ENCODE measurements at places on chromosomes 2 and 18.

DNA sequence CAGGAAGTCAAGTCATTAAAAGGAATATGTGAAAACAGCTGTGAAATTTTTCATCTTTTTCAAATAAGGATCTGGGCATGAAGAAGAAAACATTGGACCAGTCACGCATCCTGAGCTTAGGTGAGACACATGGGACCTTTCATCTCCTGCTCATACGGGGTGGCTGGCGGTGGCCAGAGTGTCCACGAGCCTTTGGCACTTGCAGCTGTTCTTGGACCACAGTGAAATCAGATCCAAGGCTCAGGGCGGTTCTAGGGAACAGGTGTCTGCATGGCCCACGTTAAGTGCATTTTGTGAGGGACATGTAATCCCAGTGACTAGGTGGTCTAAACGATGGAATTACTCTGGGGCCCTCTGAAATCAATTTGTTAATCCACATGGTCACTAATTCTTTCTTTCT, 212.7 kb upstream of the COPS8 start:
- no peak for DNase-seq

- no peak for DNase-seq
Measured at GRCh38 chr2:120037995-120038541, 25.2 kb downstream of the EPB41L5 start.

GRCh38 chr18:78517328-78517727, 462.3 kb upstream of the SALL3 start:
- DNase-seq = no peak

DNA sequence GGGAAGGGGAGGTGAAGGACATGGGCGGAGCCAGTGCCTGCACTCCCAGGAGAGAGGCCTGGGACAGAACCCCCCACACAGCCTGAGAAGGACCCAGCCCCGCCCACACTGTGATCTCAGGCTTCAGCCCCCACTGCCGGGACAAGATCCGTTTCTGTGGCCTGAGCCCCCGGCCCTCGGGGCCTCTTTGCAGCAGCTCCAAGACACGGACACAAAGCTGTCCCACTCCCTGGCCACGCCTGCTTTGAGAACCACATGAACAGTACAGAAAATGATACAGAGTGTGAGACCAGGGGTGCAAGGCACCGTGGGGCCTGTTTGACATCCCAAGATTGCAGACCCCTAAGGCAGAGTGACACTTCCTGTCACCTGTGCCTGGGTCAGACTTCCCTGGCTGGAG, 74.5 kb downstream of the TWIST2 start:
- peak; percentile 71 for DNase-seq

DNA sequence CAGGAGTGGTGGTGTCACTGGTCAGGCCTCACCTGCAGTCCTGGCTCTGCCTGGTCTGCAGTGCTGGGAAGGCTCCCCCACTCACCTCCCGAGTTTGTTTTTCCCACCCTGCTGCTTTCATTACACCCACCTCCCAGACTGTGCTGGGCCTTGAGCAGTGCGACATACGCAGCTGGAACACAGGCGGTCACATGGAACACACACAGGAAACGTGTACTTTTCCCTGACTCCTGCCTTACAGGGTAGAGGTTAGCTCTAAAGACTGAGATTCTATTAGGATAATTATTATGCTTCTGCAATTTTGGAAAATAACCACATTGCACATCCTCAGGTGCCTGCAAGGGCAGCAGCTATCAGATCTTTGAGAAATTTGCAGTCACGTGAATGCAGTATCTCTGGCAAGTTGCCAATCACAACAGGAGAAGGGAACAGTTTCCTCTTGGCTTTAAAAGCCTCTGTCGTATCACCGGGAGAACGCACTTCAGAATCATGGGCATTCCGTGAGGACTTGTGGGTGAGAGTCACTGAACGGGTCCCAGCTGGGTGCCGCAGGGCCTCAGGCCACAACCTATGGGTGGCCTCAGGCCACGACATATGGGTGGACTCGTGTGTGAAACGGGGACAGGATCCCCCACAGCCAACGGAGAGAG, 136.5 kb downstream of the ZNF236 start:
- DNase-seq = no peak

GRCh38 chr18:56921896-56922480, 224.9 kb upstream of the BOD1L2 start:
- DNase-seq = no peak

DNA sequence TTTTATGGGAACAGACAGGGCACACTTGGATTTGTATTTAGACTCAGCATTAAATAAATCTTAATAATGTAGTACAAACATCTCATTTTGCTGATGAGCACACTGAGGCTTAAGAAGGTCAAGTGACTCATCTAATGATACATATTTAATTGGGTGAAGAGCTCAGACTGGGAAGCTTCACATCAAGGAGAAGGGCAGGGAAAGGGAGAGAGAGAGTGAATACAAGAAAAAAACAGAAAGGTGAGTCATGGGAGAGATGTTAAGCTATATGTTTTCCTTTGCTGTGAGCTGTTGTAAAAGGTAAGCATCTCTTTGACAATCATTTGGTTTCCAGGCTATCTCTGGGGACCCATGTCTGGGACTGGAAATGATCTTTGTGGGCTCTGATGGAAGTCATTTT, 277.8 kb downstream of the SETBP1 start:
- DNase-seq = no peak

DNA sequence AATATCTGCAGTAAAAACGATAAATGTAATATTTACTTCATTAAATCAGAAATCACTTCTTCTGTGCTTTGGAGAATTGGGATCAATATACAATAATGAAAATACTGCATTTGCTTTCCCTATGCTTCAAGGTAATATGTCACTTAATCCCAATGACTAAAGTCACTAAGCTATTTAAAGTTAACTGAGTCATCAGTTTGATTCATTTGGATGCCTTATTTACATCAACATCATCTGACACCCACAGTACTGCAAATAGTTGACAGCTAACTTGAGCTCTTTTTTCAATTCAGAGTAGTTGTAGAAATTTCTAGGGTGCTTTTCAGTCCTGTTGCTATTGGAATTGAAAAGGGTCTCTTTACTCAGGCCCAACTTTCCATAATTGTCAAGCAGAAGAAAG, 776.9 kb upstream of the FSHR start:
- DNase-seq = no peak

DNA sequence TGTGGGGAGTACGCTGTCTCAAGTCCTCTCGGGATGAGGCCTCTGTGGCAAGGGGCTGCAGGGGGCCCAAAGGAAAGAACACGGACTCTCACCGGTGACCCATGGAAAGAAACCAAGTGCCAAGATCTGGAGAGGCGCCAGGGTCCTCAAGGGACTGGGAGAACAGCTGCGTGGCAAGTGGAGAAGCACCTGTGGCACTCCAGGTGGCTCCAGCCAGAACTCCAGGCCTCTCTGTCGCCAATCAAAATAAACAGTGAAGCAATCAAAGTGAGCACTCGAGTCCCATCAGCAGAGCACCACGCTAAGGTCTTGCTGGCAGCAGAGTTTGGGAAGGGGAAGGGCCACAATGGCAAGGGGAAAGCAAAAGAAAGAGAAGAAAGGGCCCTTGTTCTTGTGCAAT, 54.7 kb downstream of the BCL2 start:
- no peak for DNase-seq

DNA sequence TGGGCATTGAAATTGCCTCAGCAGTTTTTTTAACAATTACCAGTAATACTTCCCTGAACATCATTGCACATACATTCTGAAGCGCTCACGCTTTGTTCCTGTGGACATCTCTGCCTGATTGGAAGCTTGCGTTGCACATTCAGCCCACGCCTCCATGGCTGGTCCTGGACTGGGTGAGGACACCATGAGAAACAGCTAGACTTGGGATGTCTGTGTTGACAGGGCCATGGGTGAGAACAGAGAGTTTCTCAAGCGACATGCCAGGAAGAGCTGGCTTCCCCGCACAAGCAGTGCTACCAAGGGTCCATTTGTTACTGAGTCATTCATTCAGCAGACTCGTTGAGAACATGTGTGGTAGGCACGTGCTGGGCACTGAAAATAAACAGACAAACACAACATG, 166.3 kb downstream of the GBX2 start:
- DNase-seq = no peak

GRCh38 chr18:62621546-62621945, 93.8 kb upstream of the PHLPP1 start:
- DNase-seq = no peak

DNA sequence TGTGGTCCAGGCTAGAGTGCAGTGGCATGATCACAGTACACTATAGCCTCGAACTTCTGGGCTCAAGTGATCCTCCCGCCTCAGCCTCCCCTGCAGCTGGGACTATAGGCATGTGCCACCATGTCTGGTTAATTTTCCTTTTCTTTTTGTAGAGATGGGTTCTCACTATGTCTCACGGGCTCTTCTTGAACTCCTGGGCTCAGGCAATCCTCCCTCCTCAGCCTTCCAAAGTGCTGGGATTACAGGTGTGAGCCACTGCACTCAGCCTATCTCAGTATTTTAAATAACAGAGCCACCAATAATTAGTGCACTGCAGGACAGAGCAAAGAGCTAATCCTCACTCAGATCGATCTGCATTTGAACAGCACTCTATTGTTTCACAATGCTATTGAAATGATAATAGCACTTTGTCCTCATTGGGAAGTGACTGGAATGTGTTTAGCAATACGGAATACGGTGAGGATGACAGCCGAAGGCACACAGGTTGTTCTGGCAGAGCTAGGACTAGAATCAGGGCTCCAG, 335.9 kb downstream of the DLGAP1 start:
- DNase-seq = no peak

- DNase-seq = no peak
Measured at GRCh38 chr2:145036421-145037011, 516.6 kb upstream of the ZEB2 start.

DNA sequence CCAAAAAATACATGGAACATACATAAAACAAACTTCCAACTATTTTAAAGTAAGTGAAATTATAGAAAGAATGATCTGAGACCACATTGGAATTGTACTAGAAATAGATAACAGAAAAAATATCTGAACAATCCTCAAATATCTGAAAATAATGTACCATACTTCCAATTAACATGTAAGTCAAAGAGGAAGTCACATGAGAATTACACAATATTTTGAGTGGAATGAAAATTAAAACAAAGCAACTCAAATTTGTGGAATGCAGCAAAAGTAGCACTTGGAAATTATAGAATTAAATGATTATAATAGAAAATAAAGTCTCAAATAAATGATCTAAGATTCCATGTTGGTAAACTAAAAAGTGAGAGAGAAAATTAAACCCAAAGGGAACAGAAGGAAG, 38.3 kb upstream of the CTIF start:
- DNase-seq = no peak

- DNase-seq = no peak
Measured at GRCh38 chr2:119327431-119327830, 39.2 kb downstream of the C2orf76 start.

- no peak for DNase-seq
Measured at GRCh38 chr2:58571181-58571852, 330.2 kb upstream of the FANCL start.

DNA sequence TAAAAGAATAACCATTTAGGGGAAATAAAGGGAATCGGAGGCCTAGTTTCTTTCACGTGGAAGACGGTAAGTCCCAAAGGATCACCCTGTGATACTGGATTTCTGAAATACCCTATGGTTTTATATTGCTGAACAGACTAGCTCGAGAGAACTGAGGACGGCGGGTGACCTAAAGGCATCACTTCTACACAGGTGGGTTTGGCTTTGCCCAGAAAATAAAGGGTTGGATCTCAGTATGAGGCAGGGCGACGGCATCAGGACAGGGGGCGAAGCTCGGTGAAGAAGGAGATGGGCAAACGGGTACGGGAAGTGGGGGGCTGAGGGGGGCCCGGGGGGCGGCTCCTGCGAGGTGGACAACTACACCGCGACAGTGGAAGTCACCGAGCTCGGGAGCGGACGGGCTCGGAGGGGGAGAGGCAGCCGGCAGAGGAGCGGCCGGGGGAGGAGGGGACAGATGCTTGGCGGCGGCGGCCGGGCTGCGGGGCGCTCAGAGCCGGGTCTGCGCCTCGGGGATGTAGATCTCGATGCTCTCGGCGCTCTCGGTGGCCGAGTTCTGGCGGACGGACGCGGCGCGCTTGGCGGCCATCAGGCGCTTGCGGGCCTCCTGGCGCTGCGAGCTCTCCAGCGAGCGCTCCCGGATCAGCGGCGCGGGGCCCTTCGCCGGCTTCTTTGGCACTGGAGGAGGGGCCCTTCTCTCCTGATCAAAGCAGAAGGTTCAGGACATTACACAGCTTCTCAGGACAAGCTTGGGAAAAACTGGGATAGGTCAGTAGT, 48.9 kb downstream of the TGIF1 start:
- DNase-seq = no peak

DNA sequence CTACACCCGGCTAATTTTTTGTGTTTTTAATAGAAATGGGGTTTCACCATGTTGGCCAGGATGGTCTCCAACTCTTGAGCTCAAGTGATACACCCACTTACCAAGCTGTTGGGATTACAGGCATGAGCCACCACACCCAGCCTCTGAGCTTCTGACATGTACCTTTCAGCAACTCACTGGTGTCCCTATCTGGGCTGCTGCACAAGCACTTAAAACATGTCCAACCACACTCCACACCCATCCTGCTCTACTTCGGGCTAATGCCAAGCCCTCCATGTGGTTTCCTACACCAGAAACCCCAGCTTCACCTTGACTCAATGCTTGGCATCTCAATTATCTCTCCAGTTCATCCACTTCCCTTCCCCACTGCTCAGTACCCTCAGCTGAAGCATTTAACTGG, 22.4 kb upstream of the ARMC9 start:
- no peak for DNase-seq

GRCh38 chr2:118291251-118291880, 203.1 kb downstream of the INSIG2 start:
- DNase-seq = no peak

DNA sequence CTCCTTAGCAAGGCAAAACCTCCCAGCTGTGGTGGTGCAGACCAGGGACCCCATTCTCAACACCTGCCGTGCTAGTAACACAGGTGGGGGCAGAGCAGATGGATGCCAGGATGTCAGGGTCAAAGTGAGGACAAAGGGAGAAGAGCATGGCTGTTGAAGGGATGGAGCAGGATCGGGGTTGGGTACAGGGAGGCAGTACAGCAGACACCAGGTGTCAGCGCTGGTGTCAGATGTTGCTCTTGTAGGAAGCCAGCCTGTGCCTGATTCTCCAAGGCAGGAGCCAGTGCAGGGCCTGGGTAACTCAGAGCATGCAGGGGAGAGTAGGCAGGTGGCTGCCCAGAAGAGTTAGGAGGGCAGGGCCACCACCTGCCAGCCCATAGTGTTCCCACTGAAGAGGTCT, 222.1 kb upstream of the SPRED2 start:
- no peak for DNase-seq

DNA sequence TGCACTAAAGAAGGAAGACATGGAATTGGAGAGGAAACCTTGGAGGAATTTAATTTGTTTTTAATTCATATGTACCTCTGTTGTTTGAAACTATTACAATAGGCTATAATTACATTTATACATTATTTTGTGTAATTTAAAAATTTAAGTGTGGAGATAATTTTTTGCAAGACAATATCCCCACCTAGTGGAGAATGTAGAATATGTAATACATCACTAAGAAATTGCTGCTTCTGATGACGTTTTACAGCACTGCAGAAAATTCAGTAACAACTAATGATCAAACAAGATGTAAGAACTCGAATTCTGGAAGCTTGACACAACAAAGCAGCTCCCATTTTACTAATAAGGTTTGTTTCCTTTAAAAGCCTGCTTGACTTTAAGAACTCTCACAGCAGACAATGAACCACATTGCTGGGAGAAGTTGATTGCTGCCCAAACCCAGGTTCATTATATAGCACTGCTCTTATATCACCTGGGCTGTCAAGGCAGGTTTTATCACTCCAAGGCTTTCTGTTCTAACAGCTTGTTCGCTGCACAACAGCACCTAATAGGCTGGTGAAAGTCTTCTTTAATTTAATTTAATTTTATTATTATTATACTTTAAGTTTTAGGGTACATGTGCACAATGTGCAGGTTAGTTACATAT, 53.4 kb downstream of the THADA start:
- DNase-seq = no peak

GRCh38 chr2:194105358-194105757, 1551.7 kb upstream of the SLC39A10 start:
- no peak for DNase-seq

All from chondrocyte (in vitro differentiated cells).